SJSA1 (cell line): ENCODE measurements at places on chromosomes 16 and 17.

GRCh38 chr16:12508054-12508453 lies 295.6 kb downstream of the CPPED1 start:
- DNase-seq: no peak

GRCh38 chr17:63841350-63842172 lies 924 bp downstream of the SMARCD2 start:
- DNase-seq: peak; percentile 66

DNA sequence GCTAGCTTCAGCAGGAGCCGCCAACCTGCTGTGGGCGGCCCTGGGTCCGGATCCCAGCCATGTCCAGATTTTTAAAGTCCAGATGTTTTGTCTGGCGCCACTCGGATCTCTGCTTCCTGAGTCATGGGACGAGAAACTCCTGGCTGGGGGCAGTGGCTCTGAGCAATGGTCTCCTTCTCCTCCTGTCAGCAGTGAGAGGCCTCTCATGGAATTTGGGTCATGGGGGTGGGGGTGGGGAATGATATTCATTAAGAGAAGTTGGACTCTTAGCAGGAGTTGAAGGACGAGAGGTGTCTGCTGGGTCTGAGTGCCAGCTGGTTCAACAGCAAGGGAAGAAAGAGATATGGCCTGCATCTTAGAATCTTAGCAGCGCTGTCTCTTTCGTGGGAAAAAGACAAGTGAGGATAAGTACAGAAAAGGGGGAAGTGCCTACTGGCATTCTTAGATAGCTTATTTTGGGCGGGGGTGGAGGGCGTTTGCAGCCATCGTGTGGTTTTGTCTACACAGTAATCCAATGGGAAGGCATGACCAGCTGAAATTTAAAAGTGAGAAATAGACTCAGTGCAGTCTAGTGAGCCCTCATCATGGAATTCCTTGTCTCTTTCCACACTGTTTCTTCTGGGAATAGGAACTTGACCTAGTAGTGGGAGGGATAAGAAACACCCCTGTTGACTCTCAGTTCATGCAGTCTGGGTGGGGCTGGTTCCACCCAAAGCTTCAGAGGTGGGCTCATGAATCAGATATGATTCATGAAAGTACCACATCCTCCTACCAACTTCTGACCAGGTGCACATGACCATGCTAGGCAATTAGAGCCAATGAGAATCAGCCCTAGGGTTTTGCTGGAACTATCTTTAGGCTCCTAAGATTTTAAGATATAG lies 80.5 kb downstream of the MYH13 start:
- DNase-seq: no peak

DNA sequence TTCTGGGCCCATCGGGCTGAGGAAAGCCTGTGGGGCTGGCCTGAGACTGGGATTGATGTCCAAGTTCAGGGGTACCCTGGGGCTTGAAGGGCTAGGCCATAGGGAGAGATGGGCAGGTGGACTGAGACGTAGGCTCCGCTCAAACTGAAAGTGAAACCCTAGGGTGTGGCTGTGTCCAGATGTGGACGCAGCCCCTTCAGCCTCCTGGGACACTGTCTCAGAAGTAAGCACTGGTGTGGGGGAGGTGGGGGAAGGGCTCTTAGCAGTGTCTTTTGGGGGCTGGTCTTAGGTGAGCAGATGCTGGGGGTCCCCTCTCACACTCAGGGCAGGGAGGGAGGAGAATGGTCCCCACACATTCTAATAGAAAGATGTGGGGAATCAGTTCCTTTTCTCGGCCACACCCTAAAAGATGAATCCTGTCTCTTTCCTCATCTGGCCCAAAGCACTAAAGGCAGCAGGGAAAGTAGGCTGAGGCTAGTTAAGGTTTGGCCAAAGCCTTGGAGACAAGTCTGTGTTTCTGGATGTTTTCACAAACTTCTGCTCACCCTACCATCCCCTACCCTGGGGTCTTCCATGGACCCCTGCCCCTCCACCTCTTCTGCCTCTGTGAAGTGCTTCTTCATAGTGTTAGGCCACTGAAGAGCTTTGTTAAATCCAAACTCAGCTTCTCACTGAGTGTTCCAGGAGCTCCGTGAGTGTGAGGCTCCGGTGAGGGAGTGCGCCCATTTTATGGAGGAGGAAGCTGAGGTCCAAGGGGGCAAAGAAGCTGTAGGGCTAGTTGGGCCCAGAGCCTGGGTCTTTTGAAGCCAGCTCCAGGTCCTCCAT lies 5.6 kb downstream of the FMNL1 start:
- DNase-seq: no peak

GRCh38 chr17:10608244-10608643 lies 48.9 kb downstream of the MYH3 start:
- DNase-seq: no peak
